Dorsolateral prefrontal cortex (tissue), 122 donors: ENCODE measurements at places on chromosomes 7 and 10.

GRCh38 chr10:132141076-132141475, 45.7 kb upstream of the DPYSL4 start:
- DNase-seq = no peak

- peak; percentile 36 for DNase-seq
These were observed 10.7 kb upstream of the OGA start for GRCh38 chr10:101828766-101829551.

DNA sequence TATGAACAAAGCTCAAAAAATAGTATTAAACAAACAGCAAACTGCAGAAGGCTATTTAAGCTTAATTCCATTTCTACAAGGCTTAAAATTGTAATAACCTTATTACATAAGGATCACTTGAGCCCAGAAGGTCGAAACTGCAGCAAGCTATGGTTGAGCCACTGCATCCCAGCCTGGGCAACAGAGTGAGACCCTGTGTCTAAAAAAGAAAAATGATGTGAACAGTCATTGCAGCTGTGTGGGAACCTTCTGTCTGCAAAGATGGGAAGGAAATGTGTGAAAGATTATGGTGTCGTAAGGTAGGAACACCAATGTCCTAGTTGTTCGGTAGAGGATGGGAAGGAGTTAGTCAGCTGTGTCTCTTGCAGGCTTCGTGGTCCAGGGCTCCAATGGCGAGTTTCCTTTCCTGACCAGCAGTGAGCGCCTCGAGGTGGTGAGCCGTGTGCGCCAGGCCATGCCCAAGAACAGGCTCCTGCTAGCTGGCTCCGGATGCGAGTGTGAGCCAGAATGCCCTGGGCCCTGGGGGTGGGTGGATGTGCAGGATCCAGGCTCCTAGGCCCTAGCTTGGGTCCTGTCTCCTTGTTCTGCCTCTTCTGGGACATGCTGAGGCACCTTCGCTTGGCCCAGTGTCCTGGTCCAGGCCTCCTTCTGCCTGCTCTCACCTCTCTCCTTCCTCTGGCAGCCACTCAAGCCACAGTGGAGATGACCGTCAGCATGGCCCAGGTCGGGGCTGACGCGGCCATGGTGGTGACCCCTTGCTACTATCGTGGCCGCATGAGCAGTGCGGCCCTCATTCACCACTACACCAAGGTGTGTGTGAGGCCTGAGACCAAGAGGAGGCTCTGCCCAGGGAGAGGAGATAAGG, 9.1 kb downstream of the C10orf62 start:
- DNase-seq = no peak

GRCh38 chr10:22010973-22011408, 7.5 kb upstream of the DNAJC1 start:
- DNase-seq = no peak

- DNase-seq = no peak
These were observed 1.9 kb upstream of the SNX13 start for GRCh38 chr7:17942231-17942630.

DNA sequence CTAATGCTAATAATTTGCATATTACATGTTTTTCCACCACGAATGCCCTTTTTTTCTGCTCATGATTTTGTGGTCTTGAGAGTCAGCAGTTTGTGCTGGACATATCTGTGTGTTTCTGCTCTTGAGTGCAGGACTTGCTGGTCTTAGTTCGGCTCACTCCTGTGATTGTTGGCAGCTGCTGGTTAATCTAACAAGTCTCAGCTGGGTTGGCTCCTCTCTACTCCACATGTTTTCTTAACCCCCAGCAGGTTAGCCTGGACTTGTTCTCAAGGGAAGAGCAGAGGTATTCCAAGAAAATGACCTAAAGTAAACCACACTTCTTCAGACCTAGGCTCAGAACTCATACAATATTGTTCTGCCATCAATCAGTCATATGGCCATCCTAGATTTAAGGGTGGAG, 1238.9 kb downstream of the XPNPEP1 start:
- no peak for DNase-seq

DNA sequence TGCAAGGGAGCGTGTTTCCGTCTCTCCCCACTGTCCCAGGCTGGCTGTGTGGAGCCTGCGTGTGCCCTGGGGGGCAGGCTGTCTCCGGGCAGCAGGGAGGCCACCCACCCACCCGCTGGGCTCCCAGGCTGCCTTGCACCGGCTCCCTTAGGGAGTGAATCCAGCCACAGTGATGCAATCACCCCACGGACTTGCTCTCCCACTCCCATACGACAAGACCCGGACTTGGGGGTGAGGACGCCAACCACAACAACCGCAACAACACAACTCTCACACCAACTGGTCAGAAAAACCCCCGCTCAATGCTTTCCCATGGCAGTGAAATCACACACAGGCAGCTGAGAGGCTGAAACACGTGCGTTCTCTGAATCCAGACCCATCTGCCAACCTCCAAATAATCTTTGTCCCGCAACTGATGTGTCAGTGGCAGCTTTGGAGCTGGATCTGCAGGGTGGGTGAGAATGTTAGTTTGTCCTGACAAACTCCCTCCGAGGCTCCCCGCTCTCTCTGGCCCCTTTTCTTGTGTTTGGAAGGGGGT, 62.7 kb upstream of the DDC start:
- no peak for DNase-seq
